ENCODE measurements at places on chromosomes 2 and 18.

GRCh38 chr2:145106293-145106692 is 586.4 kb upstream of the ZEB2 start:
- no peak for DNase-seq

DNA sequence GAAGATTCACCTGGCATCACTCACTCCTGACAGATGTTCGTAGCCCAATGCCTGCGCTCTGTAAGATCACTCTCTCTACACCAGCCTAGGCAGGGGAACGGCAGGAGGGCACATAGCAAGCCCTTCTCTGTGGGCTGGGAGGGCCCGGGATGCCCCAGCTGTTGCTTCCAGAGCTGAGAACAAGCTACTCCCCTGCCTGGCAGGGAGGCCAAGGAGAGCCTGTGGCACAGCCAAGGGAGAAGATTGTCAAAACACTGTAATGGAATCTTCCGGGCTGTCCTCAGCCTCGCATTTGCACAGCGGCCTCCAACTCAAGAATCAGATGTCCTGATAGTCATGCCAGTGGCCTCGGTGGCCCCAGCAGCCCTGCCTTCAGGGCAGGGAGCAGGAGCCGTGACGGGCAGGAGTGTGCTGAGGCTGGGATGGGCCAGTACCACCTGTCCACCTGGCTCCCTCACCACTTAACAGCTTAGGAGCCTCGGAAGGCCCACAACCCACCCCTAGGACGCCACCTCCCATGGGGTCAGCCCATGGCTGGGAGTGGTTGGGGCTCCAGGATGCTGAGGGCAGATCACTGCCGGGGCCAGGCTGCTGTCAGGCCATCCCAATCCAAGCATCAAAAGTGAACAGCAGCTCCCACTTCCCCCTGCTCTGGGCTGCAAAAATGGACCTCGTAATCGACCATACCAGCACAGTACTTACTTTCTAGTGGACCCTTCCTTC is 21.9 kb upstream of the SLC35F6 start:
- DNase-seq = no peak

GRCh38 chr2:196208915-196209314 is 37.5 kb upstream of the STK17B start:
- no peak for DNase-seq

- DNase-seq = no peak
Observed at GRCh38 chr2:16134436-16135165, 194.3 kb downstream of the MYCN start.

- no peak for DNase-seq
Observed at GRCh38 chr2:185952100-185952499, 213.5 kb downstream of the FSIP2 start.

GRCh38 chr2:105834931-105835330 is 90.2 kb downstream of the NCK2 start:
- no peak for DNase-seq

- no peak for DNase-seq
Observed at GRCh38 chr2:64212801-64213321, 68.6 kb upstream of the PELI1 start.

DNA sequence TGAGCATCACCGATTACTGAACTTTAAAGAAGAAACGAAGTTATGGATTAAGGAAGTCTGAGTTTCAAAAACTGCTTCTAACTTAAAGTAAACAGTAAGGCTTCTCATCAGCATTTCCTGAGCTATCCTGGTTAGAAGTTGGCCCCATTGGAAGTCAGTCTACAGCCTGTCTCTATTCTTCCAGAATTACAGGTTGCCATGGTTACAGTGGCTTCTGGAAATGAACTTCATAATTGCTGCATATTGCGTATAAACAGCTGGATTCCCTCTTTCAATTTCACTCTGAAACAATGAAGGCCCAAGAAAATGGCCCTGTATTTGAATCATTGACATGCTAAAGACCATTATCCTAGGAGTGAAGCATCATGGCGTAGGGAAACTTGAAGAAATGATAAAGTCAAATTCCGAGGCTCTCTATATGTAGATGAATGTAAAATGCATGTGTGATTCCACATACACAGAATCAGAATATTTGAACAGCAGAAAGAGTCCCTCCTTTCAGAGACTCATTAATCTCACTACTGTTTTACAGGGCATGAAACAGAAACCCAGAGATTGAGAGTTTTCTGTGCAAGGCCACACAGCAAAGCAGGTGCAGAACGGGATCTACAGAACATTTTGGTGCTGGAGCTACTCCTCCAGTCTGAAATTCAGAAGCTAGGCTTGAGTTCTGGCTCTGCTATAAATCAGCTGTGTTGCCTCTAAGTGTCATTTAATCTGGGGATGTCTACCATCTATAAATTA is 856.4 kb upstream of the CELF4 start:
- DNase-seq = no peak

DNA sequence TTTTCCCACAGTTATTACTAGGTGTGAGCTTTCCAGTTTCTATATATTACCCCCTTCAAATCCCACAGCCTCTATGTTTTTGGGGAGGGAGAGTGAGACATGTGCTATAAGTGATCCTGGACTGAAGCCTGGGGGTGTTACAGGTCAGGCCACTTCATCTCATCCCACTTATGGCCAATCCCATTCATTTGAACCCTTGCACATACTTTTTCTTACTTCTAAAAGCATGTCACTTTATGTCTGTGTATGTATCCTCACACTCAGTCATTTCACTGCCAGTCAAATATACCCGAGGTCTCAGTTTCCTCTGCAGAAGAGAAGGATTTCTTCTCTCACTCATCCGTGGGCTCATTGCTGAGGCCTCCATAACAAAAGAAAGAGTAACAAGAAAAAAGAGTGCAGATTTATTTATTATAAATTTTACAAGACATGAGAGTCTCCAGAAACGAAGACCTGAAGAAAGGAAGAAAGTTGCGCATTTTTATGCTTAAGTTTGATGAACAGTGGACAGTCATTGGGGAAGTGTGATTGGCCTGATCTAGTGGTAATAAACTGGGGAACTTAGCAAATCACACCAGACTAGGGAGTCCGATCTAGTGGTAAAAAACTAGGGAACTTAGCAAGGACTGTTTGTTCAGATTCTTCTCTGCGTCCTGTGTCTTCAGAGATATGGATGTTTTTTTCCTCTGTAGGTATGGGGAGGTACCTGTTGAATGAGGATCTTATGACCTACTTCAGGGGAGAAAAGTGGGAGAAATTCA is 52.1 kb downstream of the ICOS start:
- no peak for DNase-seq

- DNase-seq = no peak
Observed at GRCh38 chr2:99472600-99472960, 17.2 kb downstream of the REV1 start.

DNA sequence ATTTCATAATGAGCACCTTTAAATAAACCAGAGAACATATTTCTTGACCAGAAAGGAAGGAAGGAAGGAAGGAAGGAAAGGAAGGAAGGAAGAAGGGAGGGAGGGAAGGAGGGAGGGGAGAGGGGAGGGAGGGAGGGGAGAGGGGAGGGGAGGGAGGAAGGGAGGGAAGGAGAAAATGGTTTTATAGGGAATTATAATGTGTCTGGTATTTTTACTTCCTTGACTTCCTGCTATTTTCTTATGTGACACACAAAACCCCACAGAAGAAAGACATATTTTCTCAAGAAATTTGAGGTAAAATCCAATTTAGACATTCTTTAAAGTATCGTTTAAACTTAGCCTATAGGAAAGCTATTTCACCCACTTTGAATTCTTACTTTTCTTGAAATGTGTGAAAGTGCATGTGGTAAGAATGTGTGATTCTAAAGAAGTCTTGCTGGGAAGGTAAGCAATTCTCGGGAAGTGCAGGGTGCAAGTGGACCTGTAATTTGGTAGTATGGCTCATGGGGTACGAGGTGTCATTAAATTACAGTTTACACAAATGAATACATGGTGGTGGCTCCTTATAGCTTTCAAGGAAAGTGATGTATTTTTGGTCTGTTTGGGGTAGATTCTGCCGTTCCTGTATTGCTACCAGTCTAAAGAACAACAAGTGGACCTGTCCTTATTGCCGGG is 18.0 kb downstream of the RNF125 start:
- no peak for DNase-seq

DNA sequence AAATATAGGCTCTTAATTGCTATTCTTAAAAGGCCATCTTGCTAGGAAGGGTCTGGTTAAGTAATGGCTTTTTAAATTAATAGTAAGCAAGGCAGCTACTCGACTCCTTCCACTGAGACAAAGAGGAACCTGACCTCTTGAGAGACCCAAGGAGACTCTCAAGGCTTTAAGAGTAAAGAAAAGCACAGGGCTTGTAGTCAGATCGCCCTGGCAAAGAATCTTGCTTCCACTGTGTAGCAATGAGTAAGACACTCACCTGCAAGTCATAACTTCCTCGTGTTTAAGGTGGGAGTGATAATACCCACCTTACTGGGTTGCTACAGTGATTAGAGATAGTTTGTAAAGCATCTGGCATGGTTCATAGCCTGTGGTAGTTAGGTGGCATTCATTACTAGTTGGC is 274.5 kb downstream of the TSN start:
- DNase-seq = no peak

GRCh38 chr2:239309398-239310245 is 91.2 kb downstream of the HDAC4 start:
- DNase-seq = no peak

DNA sequence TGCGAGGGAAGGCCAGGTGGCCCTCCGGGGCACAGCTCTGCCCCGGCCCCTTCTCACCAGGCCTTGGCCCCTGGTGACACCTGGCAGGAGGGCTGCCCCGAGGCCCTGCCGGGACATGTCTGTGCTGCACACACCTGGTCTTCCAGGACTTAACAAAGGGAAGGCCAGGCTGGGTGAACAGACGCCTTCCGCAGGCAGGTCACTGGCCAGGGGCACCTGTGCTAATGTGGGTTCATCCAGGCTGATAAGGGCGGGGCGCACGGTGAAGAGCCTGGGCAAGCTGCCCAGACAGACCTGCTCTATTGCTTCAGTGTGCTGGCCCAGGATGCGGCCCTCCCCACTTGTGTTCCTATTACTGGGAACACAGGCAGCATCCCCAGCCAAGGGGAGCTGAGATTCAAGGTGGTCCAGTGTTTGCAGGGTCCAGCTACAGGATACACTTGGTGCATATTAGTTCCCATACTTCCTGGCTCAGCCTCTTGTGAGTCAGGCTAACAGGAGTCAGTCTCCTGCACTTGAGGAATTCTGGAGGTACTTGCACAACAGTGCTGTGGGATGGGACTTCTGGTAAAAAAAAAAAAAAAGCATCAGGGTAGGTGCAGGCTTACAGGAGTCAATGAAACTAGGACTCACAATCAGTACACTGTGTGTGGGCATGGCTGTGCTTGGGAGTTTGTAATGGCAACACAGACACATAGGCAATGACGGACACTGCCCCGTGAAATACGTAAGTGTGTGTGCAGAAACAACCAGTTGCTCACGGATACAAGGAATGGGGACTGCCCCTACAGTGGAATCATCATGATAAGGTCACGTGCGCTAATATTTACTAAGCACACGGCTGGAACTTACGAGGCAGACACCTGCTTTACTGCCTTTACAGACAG is 261.4 kb downstream of the TWIST2 start:
- peak; percentile 13 for DNase-seq

DNA sequence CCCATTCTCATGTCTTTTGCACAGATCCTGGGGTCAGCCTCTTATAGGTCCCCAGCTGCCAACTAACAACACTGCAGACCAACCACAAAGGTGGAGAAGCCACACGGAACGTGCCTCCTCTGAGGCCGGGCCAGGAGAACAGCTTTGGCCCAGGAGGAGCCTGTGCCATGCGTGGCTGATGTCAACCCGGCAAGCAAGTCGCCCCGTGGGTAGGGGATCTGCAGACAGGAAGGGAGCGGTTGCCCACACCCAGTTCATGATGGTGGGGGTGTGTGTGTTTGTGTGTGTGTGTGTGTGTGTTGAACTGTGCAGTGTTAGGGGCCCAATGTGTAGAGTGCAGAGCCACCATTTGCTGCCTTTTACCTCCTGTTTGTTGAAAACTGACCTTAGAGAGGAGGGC is 2.4 kb upstream of the CLEC4F start:
- DNase-seq = no peak

- DNase-seq = no peak
Observed at GRCh38 chr2:232147440-232148077, 186.0 kb downstream of the DIS3L2 start.

- DNase-seq = no peak
Observed at GRCh38 chr2:23791030-23791429, 135.9 kb downstream of the ATAD2B start.

DNA sequence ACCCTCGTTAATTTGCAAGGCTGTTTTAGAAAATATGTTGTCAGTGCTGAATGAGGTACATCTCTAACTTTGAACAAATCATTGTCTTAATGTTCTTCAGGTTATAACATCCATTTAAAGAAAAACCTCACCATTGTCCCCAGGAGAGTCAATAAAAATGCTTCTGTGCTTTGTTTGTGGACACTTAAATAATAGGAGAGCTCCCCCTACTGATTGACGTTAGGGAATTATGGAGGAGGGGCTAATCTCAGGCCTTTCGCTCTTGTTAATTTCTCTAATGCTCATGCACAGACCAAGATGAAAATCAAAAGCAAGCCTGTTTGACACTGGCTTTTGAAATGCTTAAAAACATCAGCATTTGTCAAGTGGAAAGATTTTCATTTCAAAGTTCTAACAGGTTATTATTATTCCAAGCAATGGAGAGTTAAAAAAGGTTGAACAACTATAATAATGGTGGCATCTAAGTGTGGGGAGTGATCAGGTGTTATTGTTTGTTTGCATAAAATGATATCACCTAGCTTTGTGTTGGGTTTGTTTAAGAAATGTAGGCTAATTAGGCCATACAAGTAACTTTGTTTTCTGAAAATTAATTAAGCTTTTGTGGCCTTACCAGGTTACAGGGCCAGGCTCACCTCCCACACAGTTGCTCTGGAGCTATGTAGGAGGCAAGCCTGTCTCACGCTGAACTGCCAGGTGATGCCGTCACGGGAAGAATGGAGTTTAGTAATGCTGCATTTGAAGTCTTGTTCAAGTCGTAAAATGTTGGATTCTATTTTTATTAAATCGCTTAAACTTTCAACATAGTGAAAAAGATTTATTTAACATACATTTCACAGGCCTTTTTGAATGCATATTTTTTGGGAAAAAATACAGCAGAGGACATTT is 51.7 kb upstream of the SMIM21 start:
- DNase-seq = peak; percentile 51

All from SHP77 treated with DMSO at 0.1 percent for 48 hours (cell line).